ENCODE measurements at places on chromosomes 5 and 9.

DNA sequence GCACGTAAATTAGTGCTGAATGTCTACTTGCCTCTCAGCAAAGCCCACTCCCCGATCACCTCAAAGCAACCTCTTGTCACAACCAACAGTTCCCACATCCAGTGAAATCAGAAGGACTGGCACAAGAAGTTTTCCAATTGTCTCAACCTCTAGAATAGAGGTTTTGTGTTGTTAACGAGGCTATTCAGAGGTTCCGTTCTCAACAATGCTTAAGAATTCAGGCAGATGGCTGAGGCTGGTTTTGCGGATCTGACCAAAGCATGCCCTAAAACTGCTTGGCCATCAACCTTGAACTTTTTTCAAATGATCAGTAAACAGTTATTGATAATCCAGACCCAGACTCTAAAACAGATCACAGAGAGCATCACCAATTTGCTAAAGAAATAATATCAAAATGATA is 52.9 kb downstream of the MAPKAP1 start:
- DNase-seq, result no peak

- DNase-seq, result no peak
These were observed 12.2 kb downstream of the IRF1 start for GRCh38 chr5:132478366-132478871.

DNA sequence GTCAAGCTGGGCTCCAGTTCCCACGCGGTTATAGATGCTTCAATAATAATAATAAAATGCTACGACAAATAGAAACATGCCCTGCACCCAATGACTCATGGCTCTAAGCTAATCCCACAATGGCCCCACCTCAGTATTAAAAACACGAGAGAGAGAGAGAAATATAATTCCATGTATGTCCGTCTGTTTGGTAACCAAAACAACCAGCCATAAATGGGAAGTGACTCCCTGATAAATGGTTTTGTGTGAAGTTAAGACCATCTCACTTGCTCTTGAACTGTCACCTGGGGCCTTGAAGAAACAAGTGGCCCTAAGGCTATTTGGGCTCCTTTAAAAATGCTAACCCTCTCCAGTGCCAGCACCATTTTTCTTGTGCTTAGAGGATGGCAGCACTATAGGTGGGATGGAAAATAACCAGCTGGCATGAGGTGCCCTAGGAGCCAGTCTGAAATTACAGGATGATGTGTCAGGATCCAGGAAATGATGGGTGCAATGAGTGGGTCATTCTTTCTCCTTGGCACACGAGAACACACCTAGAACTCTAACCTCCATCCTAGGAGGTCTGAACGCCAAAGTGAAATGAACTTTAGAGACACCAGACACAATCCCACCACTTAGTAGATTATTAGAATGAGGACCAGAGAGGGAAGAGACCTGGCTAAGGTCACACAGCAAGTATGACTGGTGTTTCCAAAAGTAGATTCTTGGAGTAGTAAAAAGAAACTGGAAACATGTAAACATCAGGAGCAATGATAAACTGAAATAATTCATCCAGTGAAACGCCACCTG is 35.7 kb upstream of the ADRB2 start:
- no peak for DNase-seq

DNA sequence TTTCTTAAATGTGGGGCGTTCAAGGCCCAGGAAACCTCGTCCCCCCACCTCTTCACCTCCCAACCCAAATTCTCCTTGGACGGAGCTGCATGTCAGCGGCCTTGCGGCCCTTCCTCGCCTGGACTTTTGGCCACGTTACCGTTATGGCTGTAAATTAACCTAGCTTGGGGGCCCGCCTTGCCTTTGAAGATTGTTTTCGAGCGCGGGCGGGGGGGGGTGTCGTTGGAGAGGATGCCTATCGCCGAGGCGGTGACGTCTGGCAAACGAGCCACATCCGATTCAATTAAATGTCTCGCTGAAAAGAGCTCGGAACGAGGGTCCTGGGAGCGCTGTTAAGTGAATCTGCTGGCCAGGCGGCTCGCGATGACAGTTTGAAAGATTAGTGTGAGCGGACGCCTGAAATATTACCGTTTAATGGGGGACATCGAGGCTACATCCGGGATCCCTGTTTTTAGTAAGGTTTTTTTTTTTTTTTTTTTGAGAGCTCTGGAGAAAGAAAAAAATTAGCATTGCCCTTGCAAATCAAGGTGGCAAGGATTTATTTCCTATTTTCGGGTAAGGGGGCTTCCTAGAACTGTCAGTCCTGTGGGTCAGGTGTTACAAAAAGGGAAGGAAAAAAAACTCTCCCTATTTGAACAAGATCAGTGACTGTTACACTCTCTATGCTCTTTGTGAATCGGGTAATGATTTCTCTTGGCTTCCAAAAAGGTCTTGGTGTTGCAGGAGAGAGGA is 2.3 kb upstream of the NKX2-5 start:
- DNase-seq, result no peak

- DNase-seq, result no peak
These were observed 46.6 kb downstream of the ARHGAP26 start for GRCh38 chr5:142816531-142817430.

- DNase-seq, result peak; percentile 65
These were observed 354.6 kb downstream of the SLIT3 start for GRCh38 chr5:168946363-168946762.

DNA sequence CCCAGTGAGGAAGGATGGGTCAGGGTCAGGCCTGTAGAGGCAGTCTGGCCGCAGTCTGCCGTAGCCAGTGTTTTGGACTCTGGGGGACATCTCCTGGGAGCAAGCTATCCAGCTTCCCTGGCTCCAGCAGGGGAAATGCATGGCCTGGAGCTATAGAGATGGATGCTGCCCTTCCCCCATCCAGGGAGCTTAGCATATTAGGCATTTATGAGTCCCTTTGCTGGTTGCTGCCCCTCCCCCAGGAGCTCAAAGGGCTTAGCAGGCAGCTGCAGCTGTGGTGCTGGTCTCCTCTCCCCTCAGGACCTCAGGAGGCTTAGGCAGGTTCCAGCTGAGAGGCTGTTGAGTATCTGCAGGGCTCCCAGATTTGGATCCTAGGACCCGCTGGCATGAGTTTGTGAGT is 1158.7 kb downstream of the DTWD2 start:
- peak; percentile 27 for DNase-seq

- DNase-seq, result peak; percentile 14
These were observed 482.6 kb downstream of the ZNF608 start for GRCh38 chr5:124263680-124264491.

DNA sequence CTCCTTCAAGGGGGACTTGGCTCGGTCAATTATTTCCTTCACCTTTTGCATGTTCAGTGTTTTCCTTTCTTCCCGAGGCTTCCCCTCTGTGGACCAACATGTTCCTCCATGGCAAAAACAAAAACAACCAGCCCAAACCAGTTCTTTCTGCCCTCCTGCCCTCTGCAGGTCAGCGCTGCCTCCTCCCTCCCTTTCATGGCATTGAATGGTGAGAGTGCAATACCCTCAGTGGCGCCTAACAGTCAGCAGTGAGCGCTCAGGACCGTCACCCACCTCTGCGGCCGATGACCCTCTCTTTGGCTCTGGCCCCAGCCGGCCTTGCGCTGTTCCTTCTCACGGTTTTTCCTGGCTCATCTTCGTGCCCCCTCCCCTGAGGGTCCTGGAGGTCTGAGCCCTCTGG is 34.4 kb upstream of the GNE start:
- peak; percentile 23 for DNase-seq

- no peak for DNase-seq
These were observed 3.6 kb upstream of the LRRC70 start for GRCh38 chr5:62575066-62575465.

DNA sequence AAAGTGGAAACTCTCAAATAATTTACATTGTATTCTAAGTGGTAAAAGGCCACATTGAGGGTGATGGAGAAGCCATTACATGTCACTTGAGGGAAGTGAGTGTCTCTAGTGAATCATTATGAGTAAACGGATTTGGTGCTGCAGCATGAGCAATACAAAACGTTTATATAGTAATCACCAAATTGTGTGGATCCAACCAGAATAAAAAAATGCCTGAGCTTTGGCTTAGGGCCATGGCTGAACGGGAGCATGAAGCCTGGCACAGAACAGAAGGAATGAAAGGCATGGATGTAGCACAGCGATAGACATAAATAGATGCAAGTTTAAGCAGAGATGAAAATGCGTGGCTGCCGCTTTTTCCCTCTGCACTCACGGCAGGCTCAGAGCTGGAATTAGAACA is 58.3 kb downstream of the PTTG1 start:
- no peak for DNase-seq

DNA sequence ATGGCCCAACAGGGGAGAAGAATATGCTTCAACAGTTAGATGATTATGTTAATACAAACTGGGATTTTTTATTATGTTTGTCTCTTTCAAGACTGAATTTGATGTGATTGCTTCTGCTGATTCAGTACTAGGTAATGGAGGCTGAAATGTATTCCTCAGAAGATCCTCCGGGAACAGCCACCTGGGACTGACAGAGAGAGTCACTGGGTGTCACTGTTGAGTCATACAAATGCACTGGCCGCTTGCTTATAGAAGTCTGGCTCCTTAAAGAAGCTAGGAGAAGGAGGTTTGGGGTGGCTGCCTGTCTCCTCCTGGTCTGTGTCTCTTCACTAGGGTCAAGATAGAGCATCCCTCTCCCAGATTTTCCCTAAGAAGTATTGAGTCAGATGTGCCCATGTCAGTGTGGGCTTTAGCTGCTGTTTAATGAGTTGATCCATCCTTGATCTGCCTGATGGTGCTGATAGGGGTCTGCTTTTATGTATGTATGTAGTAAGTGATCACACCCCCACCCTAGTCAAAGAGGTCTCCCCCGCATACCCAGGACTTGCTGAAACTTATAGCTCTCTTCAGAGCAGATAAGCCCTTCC is 773.4 kb downstream of the BRINP1 start:
- DNase-seq, result peak; percentile 59

- no peak for DNase-seq
These were observed 52.6 kb downstream of the SH3RF2 start for GRCh38 chr5:145988993-145989392.

GRCh38 chr5:111697881-111698757 is 58.9 kb downstream of the NREP start:
- peak; percentile 48 for DNase-seq

DNA sequence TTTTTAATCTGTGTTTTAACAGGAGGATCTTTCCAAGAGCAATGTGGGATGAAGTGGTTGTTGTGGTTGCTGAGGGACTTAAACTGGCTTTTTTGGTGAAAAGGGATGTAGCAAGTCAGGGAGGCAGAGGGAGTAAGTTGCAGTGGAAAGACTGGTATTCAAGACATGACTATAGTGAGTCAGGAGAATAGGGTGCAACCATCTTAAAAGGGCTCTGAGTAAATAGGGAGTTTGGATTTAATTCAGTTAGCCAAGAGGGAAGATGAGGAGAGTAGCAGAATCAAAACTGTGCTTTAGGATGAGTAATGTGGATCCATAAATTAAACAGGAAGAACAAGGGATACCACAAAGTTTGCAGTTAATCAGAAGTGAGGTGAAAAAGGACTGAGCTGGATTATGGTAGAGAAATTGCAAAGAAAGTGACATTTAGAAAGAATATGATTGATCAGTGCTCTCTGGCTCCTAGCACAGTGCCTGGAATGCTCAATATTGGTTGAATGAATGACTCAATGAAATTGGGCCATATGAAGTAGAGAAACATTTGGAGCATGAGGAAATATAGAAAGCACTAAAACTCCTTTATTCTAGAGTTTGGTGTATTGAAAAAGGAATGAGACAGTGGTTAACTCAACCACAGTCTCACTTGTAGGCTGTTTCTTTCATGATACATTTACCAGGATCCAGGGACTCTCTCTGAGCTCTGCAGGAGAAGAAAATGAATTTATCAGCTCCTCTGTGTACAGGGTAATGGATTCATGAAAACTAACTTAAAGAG is 5.1 kb downstream of the POLR3G start:
- no peak for DNase-seq

- DNase-seq, result no peak
These were observed 41.1 kb downstream of the G3BP1 start for GRCh38 chr5:151812757-151813309.

DNA sequence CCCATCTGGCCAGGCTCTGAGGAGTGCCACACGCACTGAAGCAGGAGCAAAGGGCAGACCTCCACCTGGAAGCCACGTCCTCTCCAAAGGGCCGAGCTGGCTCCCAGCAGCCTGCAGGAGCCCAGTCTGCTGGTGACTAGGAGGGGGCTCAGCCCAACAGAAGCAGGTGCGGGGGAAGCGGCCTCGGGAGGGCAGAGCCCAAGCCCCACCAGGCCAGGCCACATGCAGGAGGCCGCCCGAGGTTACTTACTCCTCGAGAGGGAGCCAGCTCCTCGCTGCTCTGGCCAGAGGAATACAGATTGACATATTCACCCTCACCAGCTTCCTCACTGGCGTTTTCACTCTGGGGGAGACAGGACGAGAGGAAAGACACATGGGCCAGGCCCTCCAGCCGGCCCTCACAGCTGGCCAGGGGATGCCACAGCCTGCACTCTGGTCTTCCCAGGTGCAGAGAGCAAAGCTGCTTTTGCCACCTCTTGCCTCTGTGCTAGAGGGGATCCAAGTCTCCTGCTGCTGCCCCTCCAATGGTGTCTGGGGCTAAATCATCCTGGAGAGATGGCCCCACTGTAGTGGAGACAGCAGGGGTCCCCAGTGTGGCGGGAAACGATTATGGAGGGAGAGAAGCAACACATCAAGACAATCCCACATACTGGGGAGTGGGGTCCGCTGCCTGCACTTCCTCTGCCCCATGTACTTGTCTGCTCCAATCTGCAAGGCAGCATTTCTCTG is 58.6 kb downstream of the PRRT1B start:
- no peak for DNase-seq

GRCh38 chr9:107805201-107805600 is 315.6 kb upstream of the KLF4 start:
- DNase-seq, result no peak

DNA sequence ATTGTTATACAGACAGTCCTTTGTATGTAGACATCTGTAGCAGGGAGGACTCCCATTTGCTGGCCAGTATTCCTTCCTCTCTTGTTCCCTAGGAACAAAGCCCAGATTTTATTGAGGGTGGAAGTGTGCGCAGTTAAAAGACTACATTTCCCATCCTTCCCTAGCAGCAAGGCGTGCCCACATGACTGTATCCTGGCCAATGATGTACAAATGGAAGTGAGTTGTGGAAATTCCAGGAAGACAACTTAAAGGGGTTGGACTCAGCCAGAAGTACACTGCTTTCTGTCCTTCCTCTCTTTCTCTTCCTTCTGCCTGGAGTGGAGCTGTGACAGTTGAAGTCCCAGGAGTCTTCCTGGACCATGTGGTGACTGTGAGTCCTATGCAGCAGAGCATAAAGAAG is 89.0 kb downstream of the HRH2 start:
- DNase-seq, result no peak

GRCh38 chr9:114033397-114034103 is 44.5 kb downstream of the AMBP start:
- peak; percentile 72 for DNase-seq

GRCh38 chr9:129253803-129254381 is 75.8 kb upstream of the IER5L start:
- DNase-seq, result no peak

- DNase-seq, result no peak
These were observed 3.7 kb upstream of the LCN2 start for GRCh38 chr9:128145536-128145935.
